ENCODE measurements at places on chromosomes 13 and 19.

DNA sequence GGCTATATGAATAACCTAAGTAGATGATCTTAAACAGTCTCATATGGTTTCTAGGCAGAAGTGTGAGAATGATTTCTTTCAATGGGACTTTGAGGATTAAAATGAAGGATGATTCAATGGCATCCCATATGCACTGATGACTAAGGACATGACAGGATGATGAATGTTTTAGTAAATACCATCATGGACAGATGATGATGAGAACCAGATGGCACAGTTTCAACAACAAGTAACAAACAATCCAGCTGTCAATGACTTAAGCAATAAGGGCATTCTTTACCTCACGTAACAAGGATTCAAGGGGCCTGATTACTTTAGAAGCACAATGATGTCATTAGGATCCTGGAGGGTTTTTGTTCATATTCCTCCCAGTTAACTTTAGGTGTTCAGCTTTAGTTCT, 2678.4 kb downstream of the PCDH9 start:
- no peaks in the 10 kb centered on the region for H3K4me1 ChIP-seq
- no peaks in the 10 kb centered on the region for H3K36me3 ChIP-seq
- no peak for DNase-seq
- H3K4me3 ChIP-seq, result no peak overlapping the region
- H3K27ac ChIP-seq, result no peak overlapping the region
- H3K27me3 ChIP-seq, result no peaks in the 10 kb centered on the region

DNA sequence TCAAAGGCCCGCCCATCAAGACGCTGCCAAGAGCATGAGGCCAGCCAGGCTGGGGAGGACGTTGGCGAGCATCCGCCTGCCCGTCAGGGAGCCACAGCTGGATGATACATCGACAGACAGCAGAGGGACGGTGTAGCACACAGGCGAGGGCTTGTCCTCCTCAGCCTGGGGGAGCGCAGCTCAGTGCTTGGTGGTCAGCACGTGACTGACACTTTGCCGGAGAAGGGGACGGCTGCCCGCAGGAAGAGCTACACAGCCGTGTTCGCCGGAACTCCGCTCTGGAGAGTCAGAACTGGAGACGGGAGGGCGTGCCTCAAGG, 34.1 kb downstream of the CSNK1G2 start:
- H3K4me3 ChIP-seq, result no peak overlapping the region
- no peak overlapping the region for H3K27ac ChIP-seq
- peaks cover 49% of the 10 kb centered on the region for H3K36me3 ChIP-seq
- no peaks in the 10 kb centered on the region for H3K27me3 ChIP-seq
- no peak for DNase-seq

DNA sequence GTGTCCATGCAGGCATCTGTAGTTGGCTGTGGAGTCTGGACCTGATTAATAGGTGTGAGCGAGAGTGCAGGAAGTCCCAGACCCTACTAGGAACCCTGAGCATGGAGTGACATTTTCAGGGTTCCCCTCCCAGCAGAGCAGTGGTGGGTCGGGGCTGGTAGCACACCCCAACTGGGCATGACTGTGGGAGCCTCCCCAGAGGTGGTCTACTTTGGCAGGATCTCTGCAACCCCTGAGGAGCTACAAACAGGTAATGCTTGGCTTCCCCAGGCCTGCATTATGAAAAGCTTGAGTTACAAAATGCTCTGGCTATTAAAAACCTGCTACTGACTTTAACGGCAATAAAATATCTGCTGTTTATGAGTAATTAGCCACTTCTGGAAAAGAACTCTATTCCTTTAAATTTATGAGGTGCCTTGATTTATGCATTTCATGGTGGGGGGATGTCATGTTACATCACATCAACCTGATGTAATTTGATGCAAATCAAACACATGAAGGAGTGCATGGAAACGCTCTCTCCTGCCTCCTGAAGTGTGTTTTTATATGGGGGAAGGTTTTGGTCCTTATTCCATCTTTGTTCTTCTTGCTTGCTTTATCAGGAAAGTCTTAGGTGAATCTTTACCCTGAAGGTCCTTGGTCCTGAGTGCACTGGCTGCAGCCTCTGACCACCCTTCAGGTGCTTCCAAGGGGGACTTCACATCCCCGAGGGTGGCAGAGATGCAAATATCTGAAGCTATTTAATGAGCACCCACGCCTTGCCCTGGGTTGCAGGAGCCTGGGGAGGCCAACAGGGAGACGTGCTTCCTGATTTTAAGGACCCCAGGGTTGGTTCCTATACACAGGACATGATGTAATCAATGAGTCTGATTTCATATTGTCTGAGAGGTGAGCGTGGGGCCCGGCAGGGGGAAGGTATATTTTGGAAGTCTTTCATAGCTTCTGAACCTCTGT, 54.0 kb downstream of the ZNF536 start:
- no peak overlapping the region for H3K4me3 ChIP-seq
- no peak overlapping the region for H3K27ac ChIP-seq
- no peaks in the 10 kb centered on the region for H3K4me1 ChIP-seq
- H3K36me3 ChIP-seq, result no peaks in the 10 kb centered on the region

DNA sequence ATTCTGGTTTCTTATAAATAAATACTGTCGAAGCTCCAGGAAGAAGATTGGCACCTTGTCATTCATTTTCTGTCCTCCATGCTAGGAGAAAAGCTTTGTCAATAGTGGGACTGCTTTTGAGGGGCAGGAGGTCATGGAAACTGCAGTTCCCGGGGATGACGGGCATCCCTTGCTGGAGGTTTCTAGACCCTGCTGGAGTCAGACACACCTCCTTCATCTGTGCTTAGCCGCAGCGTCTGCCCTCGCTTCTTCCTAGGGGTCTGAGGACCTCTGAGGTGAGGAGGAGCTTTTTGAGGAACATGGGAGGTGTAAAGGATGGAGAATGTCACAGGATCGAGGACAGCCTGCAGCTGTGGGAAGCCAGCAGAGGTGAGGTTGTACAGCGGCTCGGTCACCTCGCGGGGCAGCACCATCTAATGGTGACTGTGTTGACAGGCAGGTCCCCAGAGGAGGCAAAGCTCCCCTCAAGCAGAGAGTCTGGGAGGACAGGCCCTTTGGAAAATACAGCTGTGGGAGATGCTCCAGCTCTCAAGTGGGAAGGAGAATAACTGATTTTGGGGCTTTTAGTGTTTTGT, 172.7 kb upstream of the RNF113B start:
- H3K4me1 ChIP-seq, result no peaks in the 10 kb centered on the region
- no peak for DNase-seq
- no peaks in the 10 kb centered on the region for H3K27me3 ChIP-seq
- no peak overlapping the region for H3K4me3 ChIP-seq
- no peaks in the 10 kb centered on the region for H3K36me3 ChIP-seq

- no peak overlapping the region for H3K4me3 ChIP-seq
- no peaks in the 10 kb centered on the region for H3K27me3 ChIP-seq
- H3K4me1 ChIP-seq, result no peaks in the 10 kb centered on the region
- DNase-seq, result no peak
- H3K36me3 ChIP-seq, result peaks cover 90% of the 10 kb centered on the region
Measured at GRCh38 chr19:19652482-19653295, 9.2 kb upstream of the GMIP start.

GRCh38 chr13:20391597-20392452, 133.8 kb downstream of the CRYL1 start:
- H3K4me3 ChIP-seq, result no peak overlapping the region
- no peaks in the 10 kb centered on the region for H3K27me3 ChIP-seq
- H3K27ac ChIP-seq, result no peak overlapping the region
- no peaks in the 10 kb centered on the region for H3K36me3 ChIP-seq

DNA sequence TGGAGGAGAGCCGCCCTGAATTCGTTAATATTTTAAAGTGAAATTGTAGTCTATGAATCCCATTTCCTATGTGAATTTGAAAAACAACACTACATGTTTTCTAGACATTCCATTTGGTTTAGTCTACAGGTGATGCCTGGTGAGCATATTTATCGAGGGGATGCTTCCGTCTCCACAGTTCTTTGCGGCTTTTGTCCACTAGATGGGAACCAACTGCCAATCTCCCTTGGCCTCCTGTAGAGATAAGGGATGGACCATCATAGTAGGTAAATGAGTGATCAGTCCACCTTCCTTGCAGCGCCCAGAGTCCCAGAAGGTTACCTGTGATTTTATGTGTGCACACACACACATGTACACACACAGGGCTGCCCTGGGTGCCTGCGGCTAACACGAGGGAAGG, 289.8 kb upstream of the SOX21 start:
- H3K27ac ChIP-seq, result no peak overlapping the region
- DNase-seq, result no peak
- H3K27me3 ChIP-seq, result peaks cover 16% of the 10 kb centered on the region
- no peaks in the 10 kb centered on the region for H3K4me1 ChIP-seq
- H3K4me3 ChIP-seq, result no peak overlapping the region

- no peak for DNase-seq
- no peaks in the 10 kb centered on the region for H3K27me3 ChIP-seq
- H3K4me3 ChIP-seq, result no peak overlapping the region
- peaks cover 15% of the 10 kb centered on the region for H3K36me3 ChIP-seq
- no peak overlapping the region for H3K27ac ChIP-seq
- H3K4me1 ChIP-seq, result no peaks in the 10 kb centered on the region
Measured at GRCh38 chr13:20856650-20857049, 45.9 kb downstream of the XPO4 start.

DNA sequence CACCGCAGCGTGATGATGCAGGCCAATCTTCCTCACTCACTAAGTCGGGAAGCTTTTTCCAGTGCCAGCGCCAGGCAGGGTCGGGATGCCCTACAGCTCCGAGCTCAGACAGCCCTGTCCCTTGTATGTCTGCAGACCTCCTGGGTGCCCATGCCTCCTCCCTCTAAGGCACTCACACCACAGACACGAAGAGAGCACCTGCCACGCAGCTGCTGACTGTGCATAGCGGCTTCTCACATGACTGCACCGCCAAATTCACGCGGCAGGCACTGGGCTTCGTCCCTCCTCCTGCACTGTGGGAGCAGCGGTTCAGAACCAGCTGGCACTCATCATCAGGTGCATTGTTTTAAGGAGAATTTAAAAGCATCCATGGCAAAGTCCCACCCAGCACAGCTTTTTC, 88.1 kb downstream of the SLC7A1 start:
- peaks cover 26% of the 10 kb centered on the region for H3K27me3 ChIP-seq
- no peaks in the 10 kb centered on the region for H3K4me1 ChIP-seq
- no peak overlapping the region for H3K27ac ChIP-seq
- no peak overlapping the region for H3K4me3 ChIP-seq

GRCh38 chr13:55517312-55517711, 1623.4 kb upstream of the PRR20A start:
- H3K4me1 ChIP-seq, result no peaks in the 10 kb centered on the region
- no peak overlapping the region for H3K27ac ChIP-seq
- no peaks in the 10 kb centered on the region for H3K27me3 ChIP-seq
- no peak for DNase-seq

DNA sequence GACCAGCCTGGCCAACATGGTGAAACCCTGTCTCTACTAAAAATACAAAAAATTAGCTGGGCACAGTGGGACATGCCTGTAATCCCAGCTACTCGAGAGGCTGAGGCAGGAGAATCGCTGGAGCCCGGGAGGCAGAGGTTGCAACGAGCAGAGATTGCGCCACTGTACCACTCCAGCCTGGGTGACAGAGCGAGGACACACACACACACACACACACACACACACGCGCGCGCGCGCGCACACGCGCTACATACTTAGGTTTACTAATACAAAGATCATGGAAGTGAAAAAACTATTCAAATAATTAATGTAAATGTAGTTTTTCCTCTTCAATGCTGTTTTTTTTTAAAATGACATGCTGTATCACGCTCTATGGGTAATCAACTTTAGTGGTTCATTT, 58.5 kb upstream of the ZDHHC20 start:
- peaks cover 37% of the 10 kb centered on the region for H3K36me3 ChIP-seq
- H3K27ac ChIP-seq, result no peak overlapping the region
- no peaks in the 10 kb centered on the region for H3K27me3 ChIP-seq
- no peaks in the 10 kb centered on the region for H3K4me1 ChIP-seq
- no peak overlapping the region for H3K4me3 ChIP-seq
